ENCODE measurements at places on chromosomes 5 and 9. TPM values are rescaled to one million over a fixed set of nuclear protein-coding genes. Genes with fewer than 3 reads are reported as not detected.

C1QTNF3 gene
- polyA plus RNA-seq = not detected

PHYHD1 gene
- not detected for polyA plus RNA-seq

PCDHB8 gene
- not detected for polyA plus RNA-seq

PCDHGB1 gene
- polyA plus RNA-seq = not detected

ADGRV1 gene
- not detected for polyA plus RNA-seq

BHMT2 gene
- polyA plus RNA-seq = not detected

PCDHB14 gene
- polyA plus RNA-seq = not detected

WNT8A gene
- 0.22 TPM for polyA plus RNA-seq

FRMD3 gene
- polyA plus RNA-seq = not detected

EPB41L4A gene
- 0.30 TPM for polyA plus RNA-seq

IL3 gene
- polyA plus RNA-seq = not detected

ZFR gene
- 102 TPM for polyA plus RNA-seq

SPINK4 gene
- polyA plus RNA-seq = not detected

OGN gene
- polyA plus RNA-seq = 0.24 TPM

DCP2 gene
- 75.4 TPM for polyA plus RNA-seq

ADRA1B gene
- polyA plus RNA-seq = not detected

RBM27 gene
- polyA plus RNA-seq = 5.5 TPM

MAT2B gene
- polyA plus RNA-seq = 282 TPM

ADAMTS12 gene
- polyA plus RNA-seq = not detected

ROR2 gene
- polyA plus RNA-seq = 0.31 TPM

SLC1A3 gene
- not detected for polyA plus RNA-seq

ZNF883 gene
- 1.7 TPM for polyA plus RNA-seq

PDZD2 gene
- 0.72 TPM for polyA plus RNA-seq

SH3PXD2B gene
- polyA plus RNA-seq = not detected

TMEM252 gene
- not detected for polyA plus RNA-seq

CYLC2 gene
- not detected for polyA plus RNA-seq

RETREG1 gene
- 70.6 TPM for polyA plus RNA-seq

FTMT gene
- polyA plus RNA-seq = not detected

SPINK7 gene
- polyA plus RNA-seq = not detected

DDX4 gene
- not detected for polyA plus RNA-seq

ANKRD31 gene
- polyA plus RNA-seq = not detected

SPDL1 gene
- polyA plus RNA-seq = 1.3 TPM

FUBP3 gene
- polyA plus RNA-seq = 27.6 TPM

BARX1 gene
- not detected for polyA plus RNA-seq

SLU7 gene
- polyA plus RNA-seq = 88.4 TPM

STK32A gene
- not detected for polyA plus RNA-seq

NPR3 gene
- not detected for polyA plus RNA-seq

PCDHB9 gene
- not detected for polyA plus RNA-seq

BNC2 gene
- not detected for polyA plus RNA-seq

IL13 gene
- not detected for polyA plus RNA-seq

PDLIM4 gene
- polyA plus RNA-seq = not detected

ABCA1 gene
- polyA plus RNA-seq = 1.0 TPM

CYFIP2 gene
- polyA plus RNA-seq = 432 TPM

IL11RA gene
- 13.6 TPM for polyA plus RNA-seq

SH3TC2 gene
- not detected for polyA plus RNA-seq

PCDHB13 gene
- not detected for polyA plus RNA-seq

GPRIN1 gene
- not detected for polyA plus RNA-seq
